HS-27A (cell line): ENCODE measurements at places on chromosomes 3 and 15.

- no peak for DNase-seq
Observed at GRCh38 chr15:45871121-45871855, 236.5 kb downstream of the SQOR start.

DNA sequence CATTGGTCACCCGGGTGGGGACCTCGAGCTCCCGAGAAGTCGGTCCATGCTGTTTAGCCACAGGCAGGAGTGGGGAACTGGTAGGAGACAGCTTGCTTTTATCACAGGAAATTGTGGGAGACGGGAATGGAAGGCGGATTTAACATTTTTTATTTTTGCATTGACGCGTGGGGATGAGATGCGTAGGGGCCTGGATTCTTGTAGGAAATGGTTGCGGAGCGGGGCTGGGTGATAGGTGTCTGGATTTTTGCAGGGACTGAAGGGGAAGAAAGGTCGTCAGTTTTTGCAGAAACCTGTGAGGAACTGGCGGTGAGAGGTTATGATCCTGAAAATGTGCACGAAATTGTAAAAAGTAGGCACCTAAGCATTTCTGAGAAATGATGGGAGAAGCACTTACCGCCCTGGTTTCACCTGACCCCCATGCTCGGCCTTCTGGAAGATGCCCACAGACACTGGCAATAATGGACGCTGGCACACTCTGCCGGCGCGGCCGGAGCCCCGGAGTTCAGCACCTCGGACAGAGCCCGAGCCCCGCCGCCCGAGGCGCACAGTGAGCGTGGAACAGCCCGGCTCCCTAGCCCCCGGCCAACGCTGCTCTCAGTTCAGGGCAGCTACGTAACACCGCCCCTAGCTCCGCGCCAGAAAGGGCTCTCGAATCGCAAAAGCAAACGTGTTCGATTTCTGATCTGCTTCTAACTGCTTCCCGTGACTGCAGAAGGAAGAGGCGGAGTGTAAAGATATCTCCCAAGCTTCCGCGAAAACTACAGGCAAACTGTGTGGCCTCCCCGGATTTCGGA lies 928 bp downstream of the ANKRD34C start:
- no peak for DNase-seq

DNA sequence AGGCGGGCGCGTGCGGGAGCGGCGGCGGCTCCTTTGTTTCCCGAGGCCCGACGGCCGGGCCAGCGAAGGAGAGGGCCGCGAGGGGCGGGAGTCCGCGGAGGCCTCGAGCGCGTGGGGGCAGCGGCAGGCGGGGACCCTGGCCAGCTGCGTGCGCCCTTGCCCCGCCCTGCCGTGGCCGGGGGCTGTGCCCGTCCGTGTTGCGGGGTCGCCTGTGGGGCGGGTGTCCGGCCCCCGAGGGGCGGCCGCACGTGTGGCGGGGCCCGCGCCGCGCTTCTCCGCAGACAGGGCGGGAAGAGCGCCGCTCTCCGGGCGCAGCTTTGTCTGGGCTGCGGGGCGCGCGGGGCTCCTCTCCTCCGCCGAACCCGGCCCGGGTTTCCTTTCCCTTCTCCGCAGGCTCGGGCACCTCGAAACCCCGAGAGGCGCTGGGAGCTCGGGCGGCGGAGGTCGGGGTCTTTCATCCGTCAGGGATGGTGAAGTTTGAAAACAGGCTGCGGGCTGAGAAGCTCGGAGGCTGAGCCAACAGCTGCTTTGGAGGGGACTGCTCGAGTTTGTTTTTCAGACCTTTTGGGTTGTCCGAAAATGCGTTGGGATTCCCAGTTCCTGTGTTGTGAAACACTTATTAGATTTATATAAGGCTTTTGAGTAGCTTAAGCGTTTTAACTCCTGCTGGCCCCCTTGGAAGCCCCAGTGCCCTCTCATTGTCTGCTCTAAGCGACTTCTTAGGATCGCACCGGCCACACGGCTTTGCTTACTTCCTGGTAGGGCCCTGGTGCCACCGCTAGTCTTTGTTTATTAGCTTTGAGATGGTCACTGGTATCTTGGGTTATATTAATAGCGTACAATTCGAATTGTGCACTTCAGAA lies 817 bp downstream of the USP3 start:
- no peak for DNase-seq

DNA sequence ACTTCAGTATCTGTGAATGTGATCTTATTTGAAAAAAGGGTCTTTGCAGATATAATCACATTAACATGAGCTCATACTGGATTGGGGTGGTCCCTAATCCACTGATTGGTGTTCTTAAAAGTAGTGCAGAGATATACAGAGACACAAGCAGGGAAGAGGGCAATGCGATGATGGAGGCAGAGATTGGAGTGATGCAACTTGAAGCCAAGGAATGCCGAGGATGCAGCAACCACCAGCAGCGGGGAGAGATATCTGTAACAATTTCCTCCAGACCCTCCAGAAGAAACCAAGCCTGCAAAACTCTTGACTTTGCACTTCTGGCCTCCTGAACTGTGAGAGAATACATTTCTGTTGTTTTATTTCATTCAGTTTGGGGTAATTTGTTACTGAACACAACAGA lies 171.0 kb upstream of the MBNL1 start:
- no peak for DNase-seq

GRCh38 chr15:27730868-27731267 lies 368.2 kb downstream of the OCA2 start:
- DNase-seq, result no peak
